ENCODE measurements at places on chromosomes 7 and 10.

GRCh38 chr7:139750459-139751095 lies 27.2 kb downstream of the HIPK2 start:
- H3K4me1 ChIP-seq, result peaks cover 6% of the 10 kb centered on the region
- H3K27ac ChIP-seq, result no peak overlapping the region
- DNase-seq, result no peak
- H3K27me3 ChIP-seq, result no peaks in the 10 kb centered on the region
- no peaks in the 10 kb centered on the region for H3K36me3 ChIP-seq
- no peak overlapping the region for H3K4me3 ChIP-seq

GRCh38 chr7:128352153-128352537 lies 8.4 kb upstream of the RBM28 start:
- peaks cover 70% of the 10 kb centered on the region for H3K27me3 ChIP-seq
- no peak overlapping the region for H3K4me3 ChIP-seq
- H3K27ac ChIP-seq, result no peak overlapping the region
- H3K36me3 ChIP-seq, result no peaks in the 10 kb centered on the region
- DNase-seq, result peak; percentile 53
- H3K4me1 ChIP-seq, result no peaks in the 10 kb centered on the region

DNA sequence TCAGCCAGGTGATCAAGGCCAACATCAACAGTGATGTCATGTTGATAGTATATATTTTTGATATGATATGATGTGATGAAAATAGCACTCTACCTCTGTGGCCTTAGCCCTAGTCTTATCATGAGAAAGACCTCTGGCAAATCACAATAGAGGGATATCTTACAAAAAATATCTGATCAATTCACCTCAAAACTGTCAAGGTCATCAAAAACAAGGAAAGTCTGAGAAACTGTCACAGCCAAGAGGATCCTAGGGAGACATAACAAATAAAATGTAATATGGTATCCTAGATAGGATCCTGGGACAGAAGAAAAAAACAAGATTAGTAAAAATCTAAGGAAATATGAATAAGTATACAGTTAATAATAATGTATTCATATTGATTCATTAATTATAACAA lies 92.6 kb downstream of the NRCAM start:
- DNase-seq, result no peak
- no peaks in the 10 kb centered on the region for H3K36me3 ChIP-seq
- no peaks in the 10 kb centered on the region for H3K27me3 ChIP-seq

DNA sequence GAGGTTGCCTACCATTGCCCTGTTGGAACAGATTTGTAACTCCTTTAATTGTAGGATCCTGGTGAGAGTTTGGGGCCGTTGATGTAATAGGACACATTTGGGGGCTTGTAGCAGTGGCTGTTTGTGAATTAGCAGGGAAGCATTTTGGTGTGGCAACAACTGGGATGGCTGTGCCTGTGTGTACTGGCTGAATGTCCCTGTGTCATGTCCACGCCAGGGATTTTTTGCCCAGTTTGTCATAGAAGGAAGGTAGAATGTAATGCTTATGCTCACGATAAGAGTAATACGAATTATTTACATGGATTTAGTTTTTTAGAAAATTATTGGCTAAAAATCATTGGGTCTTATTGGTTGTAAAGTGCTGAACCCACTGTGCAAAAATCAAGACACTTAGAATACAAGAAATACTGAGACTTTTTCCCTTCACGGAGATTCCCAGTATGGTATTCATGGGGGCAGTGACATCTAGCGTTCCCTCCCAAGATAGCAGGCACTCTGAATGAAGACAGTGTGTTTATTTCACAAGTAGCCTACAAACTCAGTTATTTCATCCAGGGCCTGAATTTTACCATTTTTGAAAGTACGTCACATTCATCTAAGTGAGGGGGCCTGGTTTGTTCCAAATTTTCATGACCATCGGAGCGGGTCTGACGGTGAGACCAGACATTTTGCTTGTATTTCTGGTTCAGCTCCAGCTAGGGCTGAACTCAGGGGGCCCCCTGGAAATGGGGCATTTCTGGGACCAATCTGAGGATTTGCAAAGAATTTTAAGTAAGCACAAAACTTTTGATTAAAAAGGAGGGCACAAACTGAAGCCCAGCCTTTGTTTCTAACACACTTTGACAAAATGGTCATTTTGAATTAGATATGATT lies 74.7 kb downstream of the CACNB2 start:
- H3K36me3 ChIP-seq, result no peaks in the 10 kb centered on the region
- DNase-seq, result peak; percentile 72
- no peak overlapping the region for H3K27ac ChIP-seq
- H3K27me3 ChIP-seq, result no peaks in the 10 kb centered on the region
- no peak overlapping the region for H3K4me3 ChIP-seq
- H3K4me1 ChIP-seq, result no peaks in the 10 kb centered on the region

DNA sequence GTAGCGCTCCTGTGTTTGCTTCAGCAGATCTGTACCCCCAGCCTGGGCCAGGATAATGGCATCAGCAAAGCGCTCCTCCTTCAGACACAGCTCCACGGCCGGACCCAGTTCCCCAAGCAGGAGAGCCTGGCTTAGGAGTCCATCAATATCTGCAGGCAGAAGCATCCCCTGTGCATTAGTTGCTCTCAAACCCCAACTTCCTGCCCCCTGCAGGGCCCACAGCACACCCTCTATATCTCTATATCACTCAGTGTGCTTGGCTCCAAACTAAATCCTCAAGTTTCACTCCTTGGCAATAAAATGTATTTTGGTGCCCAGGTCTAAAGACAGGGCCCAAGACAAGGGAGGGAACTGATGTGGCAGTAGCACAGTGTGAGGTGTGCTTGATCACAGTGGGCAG lies 21.6 kb downstream of the SEC31B start:
- no peaks in the 10 kb centered on the region for H3K27me3 ChIP-seq
- H3K4me1 ChIP-seq, result no peaks in the 10 kb centered on the region
- no peak overlapping the region for H3K4me3 ChIP-seq
- H3K36me3 ChIP-seq, result no peaks in the 10 kb centered on the region

GRCh38 chr7:1151156-1151555 lies 8.8 kb downstream of the ZFAND2A start:
- no peaks in the 10 kb centered on the region for H3K27me3 ChIP-seq
- DNase-seq, result no peak
- no peaks in the 10 kb centered on the region for H3K4me1 ChIP-seq
- peaks cover 24% of the 10 kb centered on the region for H3K36me3 ChIP-seq
- no peak overlapping the region for H3K27ac ChIP-seq
- H3K4me3 ChIP-seq, result no peak overlapping the region

DNA sequence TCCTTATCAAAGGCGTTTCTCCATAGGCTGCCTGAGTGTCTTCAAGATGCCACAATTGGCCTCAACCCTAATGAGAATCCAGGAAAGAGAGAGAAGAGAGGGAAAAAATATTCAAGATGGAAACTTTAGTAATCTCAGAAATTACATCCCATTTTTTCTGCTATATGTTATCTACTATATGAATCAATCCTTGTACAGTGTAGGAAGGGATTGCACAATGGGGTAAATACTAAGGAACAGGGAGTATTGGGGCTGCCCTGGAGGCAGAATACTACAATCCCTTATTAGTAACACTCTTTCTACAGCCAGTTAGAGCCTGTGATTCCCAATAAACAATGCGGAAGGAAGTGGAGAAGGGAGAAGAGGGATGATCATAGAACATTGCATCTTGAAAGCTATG lies 27.9 kb downstream of the TFPI2 start:
- H3K36me3 ChIP-seq, result no peaks in the 10 kb centered on the region
- no peak overlapping the region for H3K4me3 ChIP-seq
- no peak overlapping the region for H3K27ac ChIP-seq
- no peaks in the 10 kb centered on the region for H3K4me1 ChIP-seq
- H3K27me3 ChIP-seq, result peaks cover 2% of the 10 kb centered on the region

GRCh38 chr7:75856536-75856935 lies 22.3 kb upstream of the RHBDD2 start:
- no peaks in the 10 kb centered on the region for H3K4me1 ChIP-seq
- DNase-seq, result no peak
- H3K4me3 ChIP-seq, result no peak overlapping the region
- no peaks in the 10 kb centered on the region for H3K36me3 ChIP-seq
- H3K27ac ChIP-seq, result no peak overlapping the region

DNA sequence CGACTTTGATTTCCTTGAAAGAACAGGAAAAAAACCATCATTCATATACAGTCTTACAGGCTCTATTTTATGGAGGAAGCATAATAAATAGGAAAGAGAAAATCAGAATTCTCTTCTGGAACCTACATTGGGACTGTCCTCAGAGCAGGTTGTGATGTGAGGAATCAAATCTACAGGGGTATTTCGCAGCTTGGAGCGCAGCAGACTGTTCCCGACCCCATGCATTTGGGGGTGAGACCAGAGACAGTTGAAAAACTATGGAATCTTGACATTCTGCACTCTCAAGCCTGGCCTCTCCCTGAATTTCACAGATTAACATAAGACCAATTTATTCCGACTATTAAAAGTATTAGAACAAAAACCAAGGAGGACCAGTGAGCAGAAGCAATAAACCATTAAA lies 93.3 kb upstream of the PRSS58 start:
- no peaks in the 10 kb centered on the region for H3K4me1 ChIP-seq
- no peak overlapping the region for H3K27ac ChIP-seq
- H3K4me3 ChIP-seq, result no peak overlapping the region
- H3K36me3 ChIP-seq, result no peaks in the 10 kb centered on the region

DNA sequence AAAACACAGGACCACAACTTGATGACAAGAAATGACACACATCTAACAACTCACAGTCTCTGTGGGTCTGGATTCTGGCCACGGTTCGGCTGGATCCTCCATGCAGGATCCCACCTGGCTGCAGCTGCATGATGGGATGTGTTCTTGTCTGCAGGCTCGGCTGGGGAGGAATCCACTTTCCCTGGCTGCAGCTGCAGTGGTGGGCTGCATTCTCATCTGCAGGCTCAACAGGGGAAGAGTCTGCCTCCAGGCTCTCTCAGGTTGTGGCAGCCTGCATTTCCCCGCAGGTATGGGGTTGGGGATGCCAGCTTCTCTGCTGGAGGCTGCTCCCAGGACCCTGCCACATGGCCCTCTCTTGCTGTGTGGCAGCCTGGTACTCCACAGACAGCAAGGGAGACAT lies 64.9 kb downstream of the MICALL2 start:
- no peak overlapping the region for H3K27ac ChIP-seq
- H3K27me3 ChIP-seq, result peaks cover 20% of the 10 kb centered on the region
- no peak for DNase-seq
- H3K36me3 ChIP-seq, result no peaks in the 10 kb centered on the region

- no peak for DNase-seq
- H3K4me1 ChIP-seq, result no peaks in the 10 kb centered on the region
- no peaks in the 10 kb centered on the region for H3K27me3 ChIP-seq
- no peaks in the 10 kb centered on the region for H3K36me3 ChIP-seq
Measured at GRCh38 chr7:88355011-88355410, 48.3 kb upstream of the STEAP4 start.

DNA sequence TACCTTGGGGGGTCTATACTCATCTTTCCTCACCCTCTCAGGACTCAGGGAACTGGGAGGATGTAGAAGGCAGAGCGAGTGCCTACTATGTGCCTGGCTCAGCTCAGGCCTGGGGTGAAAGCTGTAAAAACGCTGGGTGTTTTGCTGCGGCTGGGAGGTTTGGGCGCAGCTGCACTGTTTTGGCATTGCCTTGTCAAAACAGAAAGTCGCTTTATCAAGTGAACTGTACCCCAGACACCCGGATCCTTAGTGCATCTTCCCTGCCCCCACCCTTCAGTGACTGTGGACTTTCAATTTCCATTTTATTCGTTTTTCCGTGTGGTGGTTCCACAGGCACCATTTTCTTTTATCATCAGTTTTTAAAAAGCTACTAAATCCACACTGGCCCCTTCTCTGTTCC lies 86.7 kb upstream of the ZNF716 start:
- H3K36me3 ChIP-seq, result no peaks in the 10 kb centered on the region
- H3K4me3 ChIP-seq, result no peak overlapping the region
- DNase-seq, result no peak
- no peaks in the 10 kb centered on the region for H3K4me1 ChIP-seq
- H3K27me3 ChIP-seq, result no peaks in the 10 kb centered on the region
- no peak overlapping the region for H3K27ac ChIP-seq

DNA sequence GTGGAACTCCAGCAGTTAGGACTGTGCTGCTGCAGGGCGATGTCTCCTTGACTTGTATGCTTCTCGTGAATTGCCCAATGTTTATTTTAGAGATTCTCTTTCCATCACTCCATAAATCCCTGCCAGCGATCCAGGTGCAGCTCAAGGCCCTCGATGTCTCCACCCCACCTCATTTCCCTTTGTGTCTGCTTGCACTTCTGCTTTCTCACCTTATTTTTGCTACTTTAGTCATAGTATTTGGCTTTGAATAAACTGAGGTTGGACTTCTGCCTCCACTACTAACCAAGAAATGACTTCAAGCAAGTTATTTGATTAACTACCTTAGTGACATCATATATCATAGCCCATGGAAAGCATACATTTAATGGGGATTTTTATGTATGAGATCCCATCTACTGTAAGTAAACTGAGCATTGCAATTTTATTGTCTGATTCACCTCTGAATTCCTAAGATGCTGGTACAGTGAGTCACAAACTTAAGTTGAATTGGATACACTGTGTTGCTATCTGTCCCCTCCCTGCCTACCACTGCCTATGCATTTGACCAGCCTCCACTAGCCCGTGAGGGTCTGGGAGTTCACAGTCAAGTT lies 255.8 kb downstream of the ABCA13 start:
- no peaks in the 10 kb centered on the region for H3K36me3 ChIP-seq
- no peaks in the 10 kb centered on the region for H3K27me3 ChIP-seq
- DNase-seq, result no peak
- no peaks in the 10 kb centered on the region for H3K4me1 ChIP-seq
- H3K4me3 ChIP-seq, result no peak overlapping the region
- no peak overlapping the region for H3K27ac ChIP-seq

- no peak overlapping the region for H3K4me3 ChIP-seq
- H3K4me1 ChIP-seq, result no peaks in the 10 kb centered on the region
- no peak for DNase-seq
- H3K27me3 ChIP-seq, result no peaks in the 10 kb centered on the region
- no peaks in the 10 kb centered on the region for H3K36me3 ChIP-seq
Measured at GRCh38 chr7:19295376-19295775, 150.2 kb upstream of the FERD3L start.
